ENCODE measurements at places on chromosomes 6 and 20.
A peak's percentile ranks its signal among the peaks of the same experiment; 100 is the strongest.

DNA sequence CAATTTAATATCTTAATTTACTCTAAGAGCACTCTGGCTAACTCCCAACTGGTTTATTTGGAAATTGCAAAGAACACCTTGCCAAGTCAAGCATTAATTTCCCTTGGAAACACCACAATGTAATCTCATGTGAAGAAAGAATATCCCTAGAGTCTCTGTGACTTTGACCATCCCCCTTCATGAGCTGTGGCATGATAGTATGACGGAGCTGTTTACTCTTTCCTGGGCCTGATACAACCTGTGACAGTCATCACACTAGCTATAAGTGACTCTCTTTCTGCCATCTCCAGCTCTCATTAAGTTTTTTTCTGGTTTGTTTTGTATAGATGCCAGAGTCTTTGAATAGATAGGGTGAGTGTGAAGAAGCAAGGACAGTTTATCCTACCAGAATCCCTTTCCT lies 470.3 kb upstream of the JARID2 start:
- DNase-seq: no peak

DNA sequence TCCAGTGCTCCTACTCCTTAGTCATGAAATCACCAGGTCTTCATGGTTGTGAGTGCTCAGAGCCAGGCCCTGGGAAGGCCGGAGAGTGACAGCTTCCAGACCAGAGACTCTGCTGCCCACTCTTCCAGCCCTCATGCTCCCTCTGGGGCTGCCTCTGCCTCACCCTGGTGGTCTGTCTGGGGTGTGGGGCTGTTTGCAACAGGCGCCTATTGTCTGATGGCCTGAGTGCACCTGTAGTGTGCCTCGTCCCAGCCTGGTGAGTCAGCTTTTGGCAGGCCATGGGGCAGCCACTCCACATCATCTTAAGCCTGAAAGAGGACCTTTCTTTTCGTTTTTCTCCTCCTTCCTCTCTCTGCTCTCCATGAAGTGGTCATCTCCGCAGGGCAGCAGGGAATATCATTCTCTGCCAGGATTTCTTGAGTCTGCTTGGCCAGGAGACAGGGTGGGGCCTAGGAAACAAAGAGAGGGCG lies 173.8 kb downstream of the VEGFA start:
- no peak for DNase-seq

GRCh38 chr6:46329568-46329967 lies 158.8 kb upstream of the ENPP5 start:
- DNase-seq: no peak

DNA sequence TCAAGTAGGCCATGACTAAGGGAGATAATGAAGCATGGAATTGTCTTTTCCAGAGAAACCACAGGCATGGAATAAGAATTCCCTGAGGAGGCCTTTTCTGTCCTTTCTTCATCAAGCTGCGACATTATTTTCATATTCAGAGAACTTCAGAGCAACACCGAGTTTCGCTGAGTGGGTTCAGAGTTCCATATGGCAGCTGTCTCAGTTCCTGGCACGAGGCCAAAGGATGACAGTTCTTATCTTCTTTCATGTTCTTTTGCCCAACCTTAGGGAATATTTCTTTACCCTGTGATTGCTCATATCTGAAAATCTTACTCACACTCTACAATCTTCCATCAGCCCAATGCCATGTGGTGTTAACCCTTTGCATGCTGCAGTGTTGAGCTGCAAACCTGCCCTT lies 135.3 kb upstream of the BMP2 start:
- DNase-seq: no peak

- DNase-seq: no peak
Observed at GRCh38 chr6:20693466-20694063, 159.3 kb downstream of the CDKAL1 start.

- DNase-seq: no peak
Observed at GRCh38 chr6:111601886-111602285, 3.8 kb downstream of the TRAF3IP2 start.

DNA sequence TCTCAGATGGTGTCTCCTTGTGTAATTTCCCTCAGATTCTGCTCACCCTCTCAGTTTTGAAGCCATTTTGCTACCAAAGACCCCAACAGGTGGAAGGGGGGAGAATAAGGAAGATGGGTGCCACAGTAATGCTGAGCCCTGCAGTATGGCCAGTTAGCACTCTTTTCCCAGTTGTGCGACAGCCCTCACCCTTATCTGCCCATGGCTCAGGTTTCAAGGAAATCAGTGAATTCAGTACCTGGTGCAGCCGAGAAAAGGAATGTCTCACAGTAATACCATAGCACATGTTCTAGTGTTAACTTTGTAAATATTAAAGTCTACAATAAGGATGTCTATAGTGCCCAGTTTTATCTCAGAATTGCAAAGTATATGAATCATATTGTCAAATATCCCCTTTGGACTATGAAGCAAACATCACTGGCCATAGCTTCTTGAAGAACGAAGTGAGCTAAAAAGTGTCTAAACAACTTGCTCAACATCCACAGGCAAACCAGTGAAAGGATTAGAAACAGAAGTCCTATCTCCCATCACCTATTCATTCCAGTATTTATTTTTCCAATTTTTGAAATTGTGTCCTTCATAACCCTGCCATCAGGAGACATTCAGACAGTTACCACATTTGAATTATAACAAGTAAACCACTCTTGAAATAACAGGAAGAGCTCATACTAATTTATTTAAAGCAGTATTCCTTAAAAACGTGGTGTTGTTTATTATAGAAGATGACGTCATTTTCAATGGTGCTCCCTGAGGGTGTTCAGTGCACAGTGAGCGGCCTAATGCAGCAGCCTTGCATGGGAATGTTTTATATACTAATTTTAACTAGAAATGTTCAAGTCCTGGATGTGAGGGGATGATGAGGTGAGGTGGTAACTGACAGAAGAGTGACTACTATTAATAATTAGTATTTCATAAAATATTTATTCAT lies 366.2 kb downstream of the TFAP2A start:
- no peak for DNase-seq

DNA sequence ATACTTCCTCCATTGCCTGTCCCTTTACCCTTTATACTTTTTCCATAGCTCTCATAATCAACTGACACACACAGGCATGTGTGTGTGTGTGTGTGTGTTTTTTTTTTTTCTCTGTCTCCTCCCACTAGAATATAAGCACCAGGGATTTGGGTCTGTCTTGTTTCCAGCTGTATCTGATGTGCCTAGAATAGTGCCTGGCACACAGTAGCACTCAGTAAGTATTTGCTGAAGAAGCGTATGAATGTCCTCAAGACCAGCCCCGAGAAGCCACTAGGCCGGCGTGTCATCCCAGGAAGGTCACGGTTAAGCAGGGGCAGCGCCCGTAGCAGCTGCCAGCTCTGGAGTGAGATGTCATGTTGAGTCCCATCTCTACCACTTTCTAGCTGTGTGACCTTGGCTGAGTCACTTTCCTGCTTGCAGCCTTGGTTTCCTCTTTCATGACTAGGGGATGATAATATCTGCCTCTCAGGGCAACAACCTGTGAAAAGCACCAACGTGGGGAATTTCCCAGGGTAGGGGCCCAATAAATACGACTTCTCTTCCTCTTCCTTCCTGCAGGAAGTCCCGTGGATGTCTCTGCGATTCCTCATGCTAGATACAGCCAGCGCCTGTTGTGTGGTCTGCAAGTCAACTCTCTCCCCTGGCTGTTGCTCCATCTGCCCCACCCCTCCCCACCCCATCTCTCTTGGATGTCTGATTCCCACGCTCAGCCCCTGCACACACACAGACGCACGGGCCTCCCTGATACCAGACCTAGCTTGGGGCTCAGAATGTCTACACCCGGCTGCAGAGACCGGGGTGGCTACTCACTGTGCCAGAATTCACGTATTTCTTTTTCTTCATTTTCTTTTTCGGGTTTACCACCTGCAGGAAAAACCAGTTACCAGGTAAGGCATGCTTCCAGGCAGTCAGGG lies 58.1 kb downstream of the RAB44 start:
- no peak for DNase-seq

GRCh38 chr6:155493694-155494143 lies 38.1 kb upstream of the NOX3 start:
- DNase-seq: no peak

GRCh38 chr6:35776364-35777215 lies at the start of gene CLPSL2:
Gene CLPSL2 (plus strand): TSS chr6:35776598. CDS start chr6:35776619, 21 bp downstream.
- no peak for DNase-seq

GRCh38 chr6:144485531-144485930 lies 200.4 kb downstream of the UTRN start:
- no peak for DNase-seq

- DNase-seq: no peak
Observed at GRCh38 chr6:30707281-30707850, 9.7 kb downstream of the MDC1 start.

DNA sequence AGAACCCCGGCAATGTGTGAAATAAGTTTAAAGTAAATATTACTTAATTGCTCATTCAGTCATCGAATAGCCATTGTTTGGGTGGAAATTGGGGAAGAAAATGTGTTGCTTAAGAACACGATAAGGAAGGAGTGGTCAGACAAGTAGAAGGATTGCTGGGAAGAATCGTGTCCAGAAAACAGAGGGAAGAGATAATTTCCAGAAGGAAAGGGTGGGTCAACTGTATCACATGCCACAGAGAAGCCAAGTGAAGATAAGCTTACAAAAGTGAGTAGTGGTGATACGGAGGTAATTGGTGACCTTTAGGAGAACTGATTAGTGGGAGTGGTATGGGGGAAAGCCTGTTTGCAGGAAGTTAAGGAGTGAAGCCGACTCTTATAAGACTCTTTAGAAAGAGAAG lies 306.2 kb downstream of the SOX4 start:
- no peak for DNase-seq

- no peak for DNase-seq
Observed at GRCh38 chr6:31353384-31353945, 3.5 kb downstream of the HLA-B start.

DNA sequence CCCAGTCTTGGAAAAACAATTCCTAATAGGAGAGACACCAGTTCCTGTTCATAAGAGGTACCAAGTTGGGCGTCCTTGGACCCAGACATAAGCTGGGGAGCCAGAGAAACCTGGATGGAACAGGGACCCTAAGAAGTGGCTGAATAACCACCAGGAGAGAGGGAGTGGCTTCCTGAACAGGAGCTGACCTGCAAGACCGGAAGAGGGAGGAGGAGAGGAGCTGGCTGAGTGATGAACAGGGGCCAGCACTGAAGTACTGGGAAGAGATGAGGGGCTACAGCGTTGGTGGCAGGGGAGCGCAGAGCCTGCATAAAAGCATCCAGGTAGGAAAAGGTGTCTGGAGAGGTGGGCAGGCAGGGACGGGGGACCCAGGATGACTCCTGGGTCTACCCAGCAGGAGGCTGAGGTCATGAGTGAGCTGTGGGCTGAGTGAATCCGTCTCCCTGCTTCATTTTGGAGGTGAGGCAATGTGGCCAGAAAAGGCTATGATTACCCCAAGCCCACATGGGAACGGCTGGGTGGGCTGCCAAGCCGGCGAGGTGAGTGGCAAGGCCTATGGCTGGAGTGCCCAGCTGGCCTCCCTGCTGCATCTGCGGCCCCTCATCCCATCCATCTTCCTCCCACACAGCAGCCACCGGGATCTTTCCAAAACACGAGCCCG lies 34.4 kb upstream of the ZFAND3 start:
- no peak for DNase-seq

GRCh38 chr6:32589596-32590449 lies at the start of gene HLA-DRB1:
Gene HLA-DRB1 (minus strand): TSS chr6:32589848. CDS start chr6:32589742, 106 bp downstream.
- DNase-seq: peak; percentile 9

- no peak for DNase-seq
Observed at GRCh38 chr6:156832231-156832647, 55.1 kb downstream of the ARID1B start.

DNA sequence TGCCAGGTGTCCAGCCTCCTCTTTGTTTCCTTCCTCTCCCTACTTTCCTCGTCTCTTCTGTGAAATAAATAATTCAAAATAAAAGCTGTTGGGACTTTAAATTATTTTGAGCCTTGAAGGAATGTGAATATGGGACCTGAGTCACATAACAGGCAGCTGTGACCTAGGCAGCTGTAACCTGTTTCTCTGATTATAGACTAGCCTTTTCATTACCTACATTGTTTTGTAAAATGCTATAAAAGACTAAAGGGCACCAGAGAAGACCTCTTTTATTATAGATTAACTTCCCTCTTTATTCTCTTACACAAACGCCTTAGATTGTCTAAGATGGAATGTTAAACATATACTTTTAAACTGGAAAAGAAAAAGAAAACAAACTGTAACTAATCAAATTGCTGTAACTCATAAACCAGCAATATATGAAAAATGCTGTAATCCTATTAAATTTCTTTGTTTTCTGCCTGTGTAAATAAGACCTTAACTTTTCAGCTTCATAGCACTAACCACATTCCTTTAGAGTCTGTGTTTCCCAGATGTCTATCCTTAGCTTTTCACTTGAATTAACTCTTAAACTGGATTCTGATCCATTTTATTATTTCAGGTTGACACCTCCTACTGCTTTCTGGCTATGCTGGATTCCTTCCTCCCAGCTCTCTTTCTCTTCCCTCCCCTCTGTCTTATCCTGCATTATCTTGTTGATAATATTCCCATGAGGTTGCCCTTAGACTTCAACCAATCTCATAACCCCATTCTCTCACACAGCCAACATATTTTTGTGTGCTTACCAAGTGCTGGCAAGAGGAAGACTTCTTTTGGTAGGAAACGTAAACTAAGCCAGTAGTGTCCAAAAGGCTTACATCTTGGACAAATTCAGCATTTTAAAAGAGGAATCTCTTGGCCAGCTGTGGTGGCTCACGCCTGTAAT lies 69.2 kb downstream of the TPD52L1 start:
- no peak for DNase-seq

DNA sequence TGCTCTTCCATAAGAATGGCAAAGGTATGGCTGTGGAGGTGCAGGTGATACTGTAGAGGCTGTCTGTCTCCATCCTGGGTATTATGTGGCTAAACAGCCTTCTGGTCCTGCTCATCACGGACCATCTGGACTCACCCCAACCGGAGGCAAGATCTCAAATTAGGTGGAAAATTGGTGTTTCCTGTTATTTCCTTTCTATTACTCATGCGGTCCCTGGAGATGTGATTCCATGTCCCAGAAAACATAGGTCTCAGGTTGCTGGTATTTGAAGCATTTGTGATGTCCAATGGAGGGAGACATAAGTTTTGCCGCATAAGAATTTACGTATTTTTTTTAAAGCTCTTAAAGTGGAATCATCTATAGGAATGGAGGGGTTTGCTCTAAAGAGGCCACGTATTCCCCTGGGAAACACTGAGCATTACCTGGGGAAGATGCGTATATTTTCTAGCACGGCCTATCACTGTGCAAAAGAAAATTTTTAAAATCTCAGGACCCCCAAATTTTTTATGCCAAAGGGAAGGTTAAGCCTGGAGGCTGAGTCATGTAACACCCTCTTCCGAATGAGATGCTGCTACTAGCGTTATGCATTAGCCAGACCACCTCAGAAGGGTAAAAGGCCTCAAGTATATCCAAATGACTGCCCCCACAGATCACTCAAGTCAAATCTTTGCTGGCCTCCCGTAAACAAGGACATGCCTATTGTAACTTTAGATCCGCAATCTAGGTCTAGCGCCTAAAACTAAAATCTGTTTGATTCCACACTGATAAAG lies 22.4 kb upstream of the PBOV1 start:
- no peak for DNase-seq

- no peak for DNase-seq
Observed at GRCh38 chr6:71474942-71475341, 186.3 kb downstream of the OGFRL1 start.

GRCh38 chr20:17504066-17504897 lies 26.9 kb downstream of the BFSP1 start:
- DNase-seq: no peak
